NCI-H510A treated with DMSO at 0.1 percent for 48 hours (cell line): ENCODE measurements at places on chromosomes 16 and 17.
A peak's percentile ranks its signal among the peaks of the same experiment; 100 is the strongest.

- no peak for DNase-seq
These were observed 21.1 kb downstream of the CLUH start for GRCh38 chr17:2690165-2691068.

- DNase-seq = no peak
These were observed 25.2 kb upstream of the TMEM220 start for GRCh38 chr17:10754861-10755591.

GRCh38 chr16:85435286-85435685, 177.8 kb upstream of the GSE1 start:
- no peak for DNase-seq

GRCh38 chr16:1745181-1745899, 26.0 kb downstream of the NME3 start:
- no peak for DNase-seq

DNA sequence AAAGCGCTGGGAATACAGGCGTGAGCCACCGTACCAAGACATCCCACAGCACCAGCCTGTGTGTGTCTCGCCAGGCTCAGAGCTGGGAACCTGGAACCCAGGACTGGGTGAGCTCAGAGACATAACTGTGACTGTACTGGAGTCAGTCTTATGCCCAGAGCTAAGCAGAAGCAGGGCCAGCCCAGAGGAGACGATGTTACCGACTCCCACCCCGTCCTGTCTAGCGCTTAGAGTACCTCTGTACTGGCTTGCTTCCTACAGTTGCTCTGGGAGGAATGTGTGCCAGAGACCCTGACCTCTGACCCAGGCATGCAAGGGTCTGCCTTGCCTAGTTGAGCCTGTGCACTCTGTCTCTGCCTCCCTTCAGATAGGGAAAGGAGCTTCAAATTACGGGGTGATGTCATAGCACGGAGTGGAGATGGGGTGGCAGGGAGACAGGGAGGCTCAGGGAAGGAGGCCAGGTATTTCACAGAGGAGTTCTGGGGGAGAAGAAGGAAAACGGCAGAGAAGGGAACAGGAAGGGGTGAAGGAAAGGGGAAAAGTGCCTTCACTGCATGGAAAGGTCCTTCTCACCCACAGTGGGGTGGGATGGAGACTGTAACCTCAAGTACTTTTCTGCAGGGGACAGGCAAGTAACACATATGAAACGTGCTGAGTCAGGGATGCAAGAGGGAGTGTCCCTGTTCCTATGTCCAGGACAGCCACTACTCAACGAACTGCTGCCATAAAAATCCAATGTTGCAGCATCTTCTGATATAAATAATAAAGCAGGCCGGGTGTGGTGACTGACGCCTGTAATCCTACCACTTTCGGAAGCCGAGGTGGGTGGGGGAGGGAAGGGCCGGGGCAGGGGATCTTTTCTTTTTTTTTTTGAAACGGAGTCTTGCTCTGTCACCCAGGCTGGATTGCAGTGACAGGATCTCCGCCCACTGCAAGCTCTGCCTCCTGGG, 5.8 kb upstream of the ARMC5 start:
- no peak for DNase-seq

GRCh38 chr17:19762515-19762961, 14.4 kb upstream of the ALDH3A1 start:
- peak; percentile 42 for DNase-seq
